Stimulated activated CD8-positive, alpha-beta memory T cell treated with anti-CD3 and anti-CD28 coated beads, Interleukin-2, amount 100 ng/mL, for 48 hours (primary cell): ENCODE measurements at places on chromosomes 1 and 21.

DNA sequence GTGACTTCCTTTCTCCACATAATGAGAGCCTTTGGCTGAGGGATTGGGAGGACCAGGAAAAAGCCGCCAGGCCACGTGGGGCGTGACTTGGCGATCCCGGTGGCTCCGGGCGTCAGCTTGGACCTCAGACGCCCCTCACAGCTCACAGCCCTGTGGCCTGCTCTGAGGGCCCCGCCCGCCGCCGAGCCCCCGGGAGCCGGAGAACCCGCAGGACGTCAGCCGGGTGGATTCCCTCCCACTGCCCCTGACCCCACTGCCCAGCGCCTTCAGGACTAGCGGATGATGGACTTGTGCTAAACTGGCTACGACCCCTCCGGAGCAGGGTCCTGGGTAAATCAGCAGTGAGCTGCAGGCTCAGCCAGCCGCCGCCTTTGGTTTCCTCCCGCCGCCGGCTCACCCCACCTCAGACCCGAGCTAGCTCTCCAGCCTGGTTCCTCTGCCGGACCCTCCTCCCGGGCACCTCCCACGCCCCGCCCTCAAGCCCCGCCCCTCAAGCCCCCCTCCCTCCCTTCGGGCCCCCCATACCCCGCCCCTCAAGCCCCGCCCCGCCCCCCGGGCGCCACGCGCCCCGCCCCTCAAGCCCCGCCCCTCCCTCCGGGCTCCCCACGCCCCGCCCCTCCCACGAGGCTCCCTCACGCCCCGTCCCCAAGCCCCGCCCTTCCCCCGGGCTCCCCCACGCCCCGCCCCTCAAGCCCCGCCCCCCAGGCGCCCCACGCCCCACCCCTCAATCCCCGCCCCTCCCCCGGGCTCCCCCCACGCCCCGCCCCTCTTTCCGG lies 10.0 kb upstream of the FAAP20 start:
- no peak for DNase-seq

GRCh38 chr1:12454406-12455391 lies 163.3 kb downstream of the DHRS3 start:
- DNase-seq: no peak

DNA sequence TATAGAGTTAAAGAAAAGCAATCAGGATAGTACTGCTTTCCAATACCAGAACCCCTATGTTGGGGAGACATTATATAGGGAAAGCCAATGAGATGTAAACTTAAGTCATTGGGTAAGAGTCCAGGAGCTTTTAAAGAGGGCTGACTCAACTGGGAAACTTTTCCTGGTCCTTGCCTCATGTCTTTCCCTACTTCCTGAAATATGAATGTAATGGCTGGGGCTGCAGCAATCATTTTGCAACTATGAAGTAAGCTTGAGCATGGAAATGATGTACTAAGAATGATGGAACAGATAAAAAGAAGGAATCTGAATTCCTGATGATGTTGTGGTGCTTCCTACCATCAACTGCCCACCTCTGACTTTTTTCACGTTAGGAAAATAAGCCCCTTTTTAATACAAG lies 55.7 kb downstream of the WDR3 start:
- no peak for DNase-seq

DNA sequence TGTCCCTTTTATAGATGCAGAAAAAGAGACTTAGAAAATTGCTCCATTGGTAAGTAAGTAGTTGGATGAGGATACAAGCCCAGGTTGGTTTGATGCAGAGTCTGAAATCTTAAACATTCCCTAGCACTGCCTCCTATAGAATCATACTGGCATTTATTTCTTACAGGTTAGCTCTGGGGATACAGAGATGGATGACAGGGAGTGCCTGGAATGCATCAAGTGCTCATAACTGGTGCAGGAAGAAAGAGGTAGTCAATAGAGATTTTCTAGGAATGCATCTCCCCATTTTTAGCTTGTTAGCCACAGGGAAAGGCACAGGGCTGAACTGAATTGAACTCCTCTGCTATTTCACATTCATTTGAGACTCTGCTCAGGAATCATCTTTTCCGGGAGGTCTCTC lies 269.0 kb upstream of the USP24 start:
- DNase-seq: no peak

GRCh38 chr21:46144464-46145070 lies 10.8 kb downstream of the FTCD start:
- no peak for DNase-seq

DNA sequence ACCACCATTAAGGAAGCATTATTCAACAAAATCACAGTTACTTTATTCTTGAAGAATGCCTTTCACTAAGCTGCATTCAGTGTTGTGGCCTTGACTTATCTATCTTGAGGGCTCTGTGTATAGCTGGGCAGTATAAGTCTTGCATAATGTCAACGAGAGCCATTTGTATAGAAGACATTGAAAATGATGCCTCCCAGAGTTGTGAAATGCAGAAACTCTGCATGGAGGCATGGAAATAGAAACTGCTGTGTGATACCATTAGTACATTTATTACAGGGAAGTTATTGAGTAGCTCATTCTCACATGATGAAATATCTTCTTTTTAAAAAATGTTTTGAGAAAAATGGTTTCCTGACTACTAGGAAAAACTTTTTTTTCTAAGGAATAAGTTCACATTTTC lies 111.4 kb upstream of the SNX7 start:
- DNase-seq: no peak

- DNase-seq: no peak
These were observed 29.9 kb upstream of the TMEM222 start for GRCh38 chr1:27292106-27292505.
